Activated naive CD8-positive, alpha-beta T cell treated with anti-CD3 and anti-CD28 coated beads for 36 hours (primary cell): ENCODE measurements at places on chromosomes 12 and 14. TPM values are rescaled to one million over a fixed set of nuclear protein-coding genes. Genes with fewer than 3 reads are reported as not detected.

DNA sequence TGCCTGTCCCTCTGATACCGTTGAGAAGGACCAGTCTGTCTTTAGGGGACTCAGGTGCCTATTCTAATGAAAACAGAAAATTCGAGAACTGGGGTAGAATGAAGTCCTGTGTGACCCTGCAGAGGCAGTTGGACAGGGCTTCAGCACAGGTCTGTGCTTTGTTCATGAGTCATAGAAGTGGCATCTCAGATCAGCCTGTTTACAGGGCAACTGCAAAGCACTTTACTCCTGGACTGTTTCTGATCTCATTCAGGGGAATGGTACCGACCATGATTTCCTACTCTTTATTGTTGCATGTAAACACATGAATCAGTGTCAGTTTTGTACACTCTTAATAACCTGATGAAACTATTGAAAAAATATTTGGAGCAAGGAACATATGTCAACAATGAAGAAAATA is 1517.0 kb downstream of the AACS start:
- no peaks in the 10 kb centered on the region for H3K27me3 ChIP-seq
- H3K27ac ChIP-seq, result no peak overlapping the region
- no peak for DNase-seq

GRCh38 chr12:25107920-25108319 is 87.0 kb downstream of the DNAI7 start:
- no peak overlapping the region for H3K4me3 ChIP-seq
- DNase-seq, result no peak
- H3K27ac ChIP-seq, result no peak overlapping the region
- H3K36me3 ChIP-seq, result peaks cover 16% of the 10 kb centered on the region
- peaks cover 3% of the 10 kb centered on the region for H3K4me1 ChIP-seq
- H3K27me3 ChIP-seq, result no peaks in the 10 kb centered on the region

GRCh38 chr12:15208140-15208539 is 13.1 kb downstream of the RERG start:
- no peaks in the 10 kb centered on the region for H3K4me1 ChIP-seq
- peaks cover 6% of the 10 kb centered on the region for H3K27me3 ChIP-seq
- no peak overlapping the region for H3K4me3 ChIP-seq
- H3K36me3 ChIP-seq, result no peaks in the 10 kb centered on the region
- no peak for DNase-seq

DNA sequence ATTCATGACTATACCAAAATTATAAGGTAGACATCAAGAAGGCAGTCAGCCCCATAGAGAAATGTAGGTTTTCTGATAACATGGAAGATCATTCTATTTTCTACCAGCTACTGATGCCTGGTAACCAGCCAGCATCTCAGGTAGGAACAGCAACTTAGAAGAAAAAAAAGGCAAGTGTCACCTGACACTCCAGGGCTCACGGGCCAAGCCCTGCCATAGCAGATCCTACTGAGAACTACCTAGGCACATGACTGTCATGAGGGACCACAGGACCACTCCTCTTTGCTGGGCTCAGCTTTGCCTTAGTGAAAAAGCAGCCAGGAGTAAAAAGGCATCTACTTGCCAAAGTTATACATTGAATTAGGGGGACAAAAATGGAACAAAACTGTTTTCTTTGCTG is 33.4 kb downstream of the CORO1C start:
- peaks cover 46% of the 10 kb centered on the region for H3K4me1 ChIP-seq
- no peak overlapping the region for H3K4me3 ChIP-seq
- no peak overlapping the region for H3K27ac ChIP-seq
- H3K27me3 ChIP-seq, result no peaks in the 10 kb centered on the region

- no peak for DNase-seq
- no peaks in the 10 kb centered on the region for H3K27me3 ChIP-seq
- H3K4me3 ChIP-seq, result no peak overlapping the region
- H3K4me1 ChIP-seq, result no peaks in the 10 kb centered on the region
- H3K36me3 ChIP-seq, result peaks cover 6% of the 10 kb centered on the region
These were observed 233.8 kb downstream of the FBXL14 start for GRCh38 chr12:1360441-1361210.

DNA sequence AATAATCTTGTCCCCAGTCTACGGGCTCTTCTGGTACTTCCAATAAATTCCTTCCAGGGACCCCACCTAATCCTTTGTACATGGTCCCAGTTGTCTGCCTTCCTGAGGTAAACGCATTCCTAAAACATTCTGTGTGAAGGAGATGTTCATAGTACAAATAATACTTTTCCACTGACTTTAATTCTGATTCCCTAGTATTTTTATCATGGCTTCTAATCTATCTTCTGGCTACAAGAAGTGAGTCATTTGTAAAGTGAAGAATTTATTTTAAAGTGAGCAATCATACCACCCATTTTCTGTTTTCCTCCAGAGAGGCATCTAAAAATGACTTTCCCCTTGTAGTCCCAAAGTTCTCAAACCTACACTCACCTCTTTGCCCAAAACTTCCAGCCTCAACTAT is 65.9 kb upstream of the NUDT4 start:
- H3K36me3 ChIP-seq, result no peaks in the 10 kb centered on the region
- no peak overlapping the region for H3K4me3 ChIP-seq
- no peaks in the 10 kb centered on the region for H3K4me1 ChIP-seq
- H3K27me3 ChIP-seq, result no peaks in the 10 kb centered on the region
- no peak overlapping the region for H3K27ac ChIP-seq
- no peak for DNase-seq

GRCh38 chr12:15530361-15530760 is 208.1 kb downstream of the PTPRO start:
- H3K4me1 ChIP-seq, result peaks cover 10% of the 10 kb centered on the region
- H3K27me3 ChIP-seq, result no peaks in the 10 kb centered on the region
- peaks cover 5% of the 10 kb centered on the region for H3K36me3 ChIP-seq
- H3K27ac ChIP-seq, result no peak overlapping the region

DNA sequence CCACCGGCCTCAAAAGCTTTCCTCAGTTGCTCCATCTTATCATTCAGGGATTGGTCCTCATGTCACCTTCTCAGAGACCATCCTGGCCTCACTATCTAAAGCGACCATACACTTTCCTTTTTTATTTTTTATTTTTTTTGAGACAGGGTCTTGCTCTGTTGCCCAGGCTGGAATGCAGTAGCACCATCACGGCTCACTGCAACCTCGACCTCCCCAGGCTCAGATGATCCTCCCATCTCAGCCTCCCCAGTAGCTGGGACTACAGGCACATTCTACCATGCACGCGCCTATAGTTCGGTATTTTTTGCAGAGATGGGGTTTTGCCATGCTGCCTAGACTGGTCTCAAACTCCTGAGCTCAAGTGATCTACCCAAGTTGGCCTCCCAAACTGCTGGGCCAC is 2.8 kb downstream of the WSB2 start:
- no peaks in the 10 kb centered on the region for H3K27me3 ChIP-seq
- peaks cover 36% of the 10 kb centered on the region for H3K4me1 ChIP-seq
- H3K27ac ChIP-seq, result no peak overlapping the region
- peaks cover 7% of the 10 kb centered on the region for H3K36me3 ChIP-seq

- H3K36me3 ChIP-seq, result no peaks in the 10 kb centered on the region
- no peak overlapping the region for H3K27ac ChIP-seq
- no peak for DNase-seq
- no peak overlapping the region for H3K4me3 ChIP-seq
These were observed 12.9 kb downstream of the BMP4 start for GRCh38 chr14:53943751-53944083.

DNA sequence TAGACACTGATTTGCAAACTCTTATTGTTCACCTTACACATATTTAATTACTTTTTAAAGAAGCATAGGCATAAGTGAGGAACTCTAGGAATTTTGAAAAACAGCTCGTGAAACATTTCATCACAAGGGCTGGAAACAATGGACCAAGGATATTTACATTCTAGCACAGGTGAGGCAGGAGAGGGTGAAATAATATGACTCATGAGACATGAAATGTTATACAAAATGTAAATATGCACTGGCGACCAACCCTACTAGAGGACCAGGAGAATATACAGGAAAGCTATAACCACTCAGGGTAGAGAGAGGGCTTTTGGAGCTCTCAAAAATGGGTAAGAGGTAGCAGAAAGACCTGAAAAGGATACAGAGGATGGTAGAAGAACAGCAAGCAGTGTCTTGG is 115.3 kb downstream of the PTGER2 start:
- no peak for DNase-seq
- no peak overlapping the region for H3K27ac ChIP-seq
- H3K4me1 ChIP-seq, result peaks cover 10% of the 10 kb centered on the region
- H3K36me3 ChIP-seq, result peaks cover 22% of the 10 kb centered on the region
- no peaks in the 10 kb centered on the region for H3K27me3 ChIP-seq

- H3K4me3 ChIP-seq, result no peak overlapping the region
- H3K36me3 ChIP-seq, result peaks cover 2% of the 10 kb centered on the region
- H3K27ac ChIP-seq, result peak overlapping the region; percentile 18
- no peak for DNase-seq
These were observed 95.0 kb upstream of the CCND2 start for GRCh38 chr12:4178424-4179170.

DNA sequence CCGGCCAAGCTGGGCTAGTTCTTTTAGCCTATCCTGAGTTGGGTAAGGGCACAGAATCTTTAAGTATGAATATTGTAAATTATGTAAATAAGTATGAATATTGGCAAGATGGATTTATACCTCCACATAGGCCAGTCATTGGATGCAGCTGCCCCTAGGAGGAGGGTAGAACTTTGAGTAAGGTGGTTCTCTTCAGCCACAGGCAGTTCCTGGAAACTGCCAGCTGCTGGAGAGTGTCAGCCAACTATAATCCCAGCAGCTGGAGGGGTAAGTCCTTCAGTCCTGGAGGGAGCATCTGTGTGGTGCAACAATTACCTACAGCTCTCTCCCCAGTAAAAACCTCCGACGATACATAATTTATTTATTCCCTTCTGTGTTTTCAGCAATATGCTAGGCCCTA is 65.8 kb upstream of the TMPO start:
- DNase-seq, result no peak
- H3K36me3 ChIP-seq, result no peaks in the 10 kb centered on the region
- H3K4me1 ChIP-seq, result peaks cover 6% of the 10 kb centered on the region
- no peak overlapping the region for H3K4me3 ChIP-seq
- peaks cover 18% of the 10 kb centered on the region for H3K27me3 ChIP-seq

GRCh38 chr14:100909439-100909838 is 5.9 kb upstream of the RTL1 start:
- no peak for DNase-seq
- no peak overlapping the region for H3K4me3 ChIP-seq
- H3K27ac ChIP-seq, result no peak overlapping the region
- no peaks in the 10 kb centered on the region for H3K4me1 ChIP-seq

GRCh38 chr14:68172627-68173026 is 353.0 kb downstream of the RAD51B start:
- H3K27me3 ChIP-seq, result no peaks in the 10 kb centered on the region
- no peak for DNase-seq
- no peak overlapping the region for H3K4me3 ChIP-seq
- no peaks in the 10 kb centered on the region for H3K4me1 ChIP-seq
- peaks cover 6% of the 10 kb centered on the region for H3K36me3 ChIP-seq
- no peak overlapping the region for H3K27ac ChIP-seq

DNA sequence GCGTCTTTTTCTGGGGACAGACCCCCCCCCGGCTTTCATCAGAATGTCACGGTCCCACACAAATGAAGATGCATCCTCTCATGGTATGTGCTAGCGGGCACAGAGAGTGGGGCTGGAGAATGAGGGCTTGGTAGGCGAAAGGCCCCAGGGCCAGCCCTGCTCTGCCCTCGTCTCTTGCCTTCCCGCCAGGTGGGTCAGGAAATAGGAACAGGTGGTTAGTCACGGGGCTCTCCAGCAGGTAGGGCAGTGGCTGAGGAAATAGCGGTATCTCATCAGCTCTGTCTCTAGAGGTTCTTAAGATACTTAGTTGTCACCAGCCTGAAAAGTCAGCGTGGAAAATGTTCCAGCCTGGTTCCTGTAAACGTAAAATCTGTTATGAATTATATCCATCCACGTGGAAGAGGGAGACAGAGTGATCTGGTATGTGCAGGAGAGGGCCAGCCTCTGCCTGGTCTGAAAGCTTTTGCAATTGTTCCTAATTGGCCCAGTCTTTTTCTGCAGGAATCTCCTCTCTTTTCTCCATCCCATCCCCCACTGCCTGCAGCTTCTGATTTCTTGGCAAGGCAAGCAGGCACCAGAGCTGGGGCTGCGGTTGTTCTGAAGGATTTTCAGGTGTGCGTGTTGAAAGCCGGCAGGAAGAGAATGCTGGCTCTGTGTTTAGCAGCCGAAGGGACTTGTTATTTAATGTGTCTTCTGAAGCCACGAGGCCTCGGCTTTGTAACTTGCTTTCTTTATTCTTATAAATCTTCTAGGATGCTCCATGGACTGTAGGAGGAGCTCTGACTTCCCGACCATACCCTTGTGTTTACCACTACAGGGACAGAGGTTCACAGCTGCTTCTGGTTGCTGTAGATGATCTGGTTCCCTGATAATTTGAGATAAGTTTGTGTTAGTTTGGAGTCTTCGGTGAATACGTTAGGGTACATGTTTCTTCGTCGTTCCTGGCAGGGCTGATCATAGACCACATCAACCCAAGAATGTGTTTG is 131.1 kb downstream of the CACNA1C start:
- H3K36me3 ChIP-seq, result no peaks in the 10 kb centered on the region
- H3K4me1 ChIP-seq, result peaks cover 3% of the 10 kb centered on the region
- DNase-seq, result no peak
- no peak overlapping the region for H3K4me3 ChIP-seq
- H3K27ac ChIP-seq, result no peak overlapping the region
- peaks cover 4% of the 10 kb centered on the region for H3K27me3 ChIP-seq

- DNase-seq, result no peak
- H3K27me3 ChIP-seq, result no peaks in the 10 kb centered on the region
- no peak overlapping the region for H3K27ac ChIP-seq
- no peak overlapping the region for H3K4me3 ChIP-seq
- H3K36me3 ChIP-seq, result no peaks in the 10 kb centered on the region
- no peaks in the 10 kb centered on the region for H3K4me1 ChIP-seq
These were observed 9.1 kb downstream of the KRT8 start for GRCh38 chr12:52895726-52896189.

GRCh38 chr14:70884595-70885342 is 22.5 kb upstream of the PCNX1 start:
- peak; percentile 27 for DNase-seq
- H3K4me1 ChIP-seq, result peaks cover 74% of the 10 kb centered on the region
- peak overlapping the region; percentile 77 for H3K27ac ChIP-seq
- peak overlapping the region; percentile 6 for H3K4me3 ChIP-seq

GRCh38 chr12:55932551-55932910 is 1.6 kb downstream of the DGKA start:
- peak overlapping the region; percentile 99 for H3K27ac ChIP-seq
- peaks cover 63% of the 10 kb centered on the region for H3K36me3 ChIP-seq
- peak overlapping the region; percentile 99 for H3K4me3 ChIP-seq
- H3K4me1 ChIP-seq, result peaks cover 62% of the 10 kb centered on the region

E2F7 gene
- total RNA-seq, result 6.3 TPM

LEMD3 gene
- 21.3 TPM for total RNA-seq

GALNT6 gene
- total RNA-seq, result 19.0 TPM

TC2N gene
- total RNA-seq, result 17.4 TPM

TTC9 gene
- total RNA-seq, result 4.9 TPM

POLR3B gene
- 13.7 TPM for total RNA-seq

DPPA3 gene
- total RNA-seq, result not detected

LRP1-AS gene
- total RNA-seq, result not detected

VTI1B gene
- total RNA-seq, result 70.7 TPM

NPAS3 gene
- total RNA-seq, result not detected

MARCHF9 gene
- total RNA-seq, result 19.2 TPM
